ENCODE measurements at places on chromosomes 1 and 21. TPM values are rescaled to one million over a fixed set of nuclear protein-coding genes. Genes with fewer than 3 reads are reported as not detected.

GRCh38 chr1:111982428-111982827 lies 7.0 kb downstream of the KCND3 start:
- no peak overlapping the region for H3K4me3 ChIP-seq
- no peak overlapping the region for H3K27ac ChIP-seq
- no peak for DNase-seq
- peaks cover 21% of the 10 kb centered on the region for H3K27me3 ChIP-seq

- H3K4me3 ChIP-seq: no peak overlapping the region
- no peaks in the 10 kb centered on the region for H3K36me3 ChIP-seq
- H3K27me3 ChIP-seq: peaks cover 11% of the 10 kb centered on the region
- H3K4me1 ChIP-seq: no peaks in the 10 kb centered on the region
Measured at GRCh38 chr1:164565357-164565756, 6.4 kb downstream of the PBX1 start.

GRCh38 chr1:163357378-163357777 lies 35.6 kb downstream of the NUF2 start:
- peaks cover 8% of the 10 kb centered on the region for H3K27me3 ChIP-seq
- peaks cover 1% of the 10 kb centered on the region for H3K36me3 ChIP-seq
- no peak overlapping the region for H3K27ac ChIP-seq
- no peak overlapping the region for H3K4me3 ChIP-seq

DNA sequence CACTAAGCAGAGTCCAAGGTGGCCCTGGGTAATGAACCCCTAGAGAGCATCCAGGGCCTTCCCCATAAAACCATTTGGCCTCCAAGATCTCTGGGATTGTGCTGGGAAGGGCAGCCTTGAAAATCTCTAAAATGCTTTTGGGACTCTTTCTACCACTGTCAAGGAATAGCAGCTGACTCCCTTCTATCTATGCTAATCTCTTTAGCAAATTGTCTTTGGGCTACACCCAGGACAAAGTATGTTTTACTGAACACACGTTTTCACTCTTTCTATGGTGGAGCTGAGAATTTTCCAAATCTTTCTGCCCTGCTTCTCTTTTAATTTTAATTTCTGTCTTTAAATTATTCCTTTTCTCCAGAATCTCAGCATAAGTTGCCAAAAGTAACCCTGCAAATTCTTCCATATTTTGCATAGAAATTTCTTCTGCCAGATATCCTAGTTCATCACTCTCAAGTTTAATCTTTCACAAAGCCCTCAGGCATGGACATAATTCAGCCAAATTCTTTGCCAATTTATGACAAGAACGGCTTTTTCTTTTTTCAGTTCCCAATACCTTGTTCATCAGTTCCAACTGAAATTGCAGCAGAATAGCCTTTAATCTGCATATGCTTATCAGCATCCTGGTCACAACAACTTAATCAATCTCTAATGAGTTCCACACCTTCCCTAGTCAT lies 687.0 kb upstream of the ADGRL4 start:
- H3K27ac ChIP-seq: no peak overlapping the region
- no peaks in the 10 kb centered on the region for H3K4me1 ChIP-seq
- no peak overlapping the region for H3K4me3 ChIP-seq
- H3K27me3 ChIP-seq: no peaks in the 10 kb centered on the region
- no peaks in the 10 kb centered on the region for H3K36me3 ChIP-seq

- H3K36me3 ChIP-seq: no peaks in the 10 kb centered on the region
- no peak overlapping the region for H3K27ac ChIP-seq
- H3K27me3 ChIP-seq: no peaks in the 10 kb centered on the region
- H3K4me3 ChIP-seq: no peak overlapping the region
Measured at GRCh38 chr1:54453509-54453908, 47.3 kb upstream of the SSBP3 start.

The LPGAT1 gene
- 16.7 TPM for total RNA-seq

The PACC1 gene
- 11.7 TPM for total RNA-seq

All from activated CD8-positive, alpha-beta T cell treated with anti-CD3 and anti-CD28 coated beads for 36 hours (primary cell).